ENCODE measurements at places on chromosomes 1 and 21.

DNA sequence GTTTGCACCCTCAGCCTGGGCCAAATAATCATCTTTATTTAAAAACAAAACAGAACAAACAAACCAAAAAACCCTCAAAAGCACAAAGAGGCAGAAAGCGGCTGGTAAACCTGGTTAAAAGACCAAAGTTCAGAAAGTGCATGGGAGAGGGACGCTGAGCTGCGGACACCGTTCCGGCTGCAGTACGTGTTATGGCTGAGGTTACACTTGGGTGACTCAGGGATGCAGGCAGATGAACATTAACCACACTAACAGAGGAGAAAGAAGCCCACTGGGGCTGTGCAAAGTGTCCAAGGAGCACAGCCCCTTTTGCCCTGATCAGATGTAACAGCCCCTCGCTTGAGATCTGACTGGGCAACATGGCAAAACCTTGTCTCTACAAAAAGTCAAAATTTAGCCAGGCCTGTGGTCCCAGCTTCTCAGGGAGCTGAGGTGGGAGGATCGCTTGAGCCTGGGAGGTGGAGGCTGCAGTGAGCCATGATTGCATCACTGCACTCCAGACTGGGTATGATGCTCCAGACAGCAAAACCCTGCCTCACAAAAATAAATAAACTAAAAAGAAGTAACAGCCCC, 28.3 kb downstream of the GPR157 start:
- no peak for DNase-seq

GRCh38 chr1:29312469-29313461, 76.4 kb downstream of the PTPRU start:
- no peak for DNase-seq

GRCh38 chr1:115190540-115191170, 101.4 kb upstream of the TSPAN2 start:
- DNase-seq = no peak

DNA sequence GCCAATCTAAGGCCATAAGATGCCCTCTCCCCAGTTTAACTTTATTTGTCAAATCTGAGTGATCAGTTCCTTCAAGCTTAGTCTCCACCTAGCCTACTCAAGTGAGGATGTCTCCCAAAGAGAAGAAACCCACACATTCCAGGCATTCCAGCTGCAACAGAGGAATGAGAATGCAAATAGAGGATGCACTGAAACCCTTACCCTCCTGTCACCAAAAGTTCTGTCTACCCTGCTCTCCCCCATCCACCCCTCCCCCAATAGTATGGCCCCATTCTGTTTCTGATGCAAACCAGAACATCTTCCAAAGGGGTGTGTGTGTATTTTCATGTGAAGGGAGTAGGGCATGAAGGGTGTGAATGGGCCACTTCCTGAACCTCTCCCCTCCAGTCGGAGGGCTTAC, 3.0 kb downstream of the DUSP23 start:
- no peak for DNase-seq

DNA sequence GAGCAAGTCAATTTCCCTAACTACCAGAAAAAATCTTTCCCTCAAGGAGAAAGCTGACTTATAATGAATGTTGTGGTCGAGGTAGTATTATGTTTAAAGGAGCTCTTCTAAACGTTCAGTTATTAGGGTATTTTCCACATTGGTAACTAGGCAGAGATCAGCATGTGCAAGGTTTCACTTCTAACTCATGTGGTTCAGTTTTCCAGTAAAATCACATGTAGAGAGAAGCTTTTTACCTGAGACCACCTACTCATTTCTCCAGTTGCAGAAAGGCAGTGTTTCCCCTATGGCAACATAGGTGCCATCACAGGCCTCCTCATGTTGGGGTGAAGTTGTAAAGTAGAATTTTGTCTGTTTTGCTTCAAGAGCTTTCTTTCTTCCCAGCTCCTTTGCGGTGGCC, 23.7 kb downstream of the IL23R start:
- no peak for DNase-seq

- peak; percentile 63 for DNase-seq
Measured at GRCh38 chr21:43611598-43612369, 47.5 kb downstream of the HSF2BP start.

DNA sequence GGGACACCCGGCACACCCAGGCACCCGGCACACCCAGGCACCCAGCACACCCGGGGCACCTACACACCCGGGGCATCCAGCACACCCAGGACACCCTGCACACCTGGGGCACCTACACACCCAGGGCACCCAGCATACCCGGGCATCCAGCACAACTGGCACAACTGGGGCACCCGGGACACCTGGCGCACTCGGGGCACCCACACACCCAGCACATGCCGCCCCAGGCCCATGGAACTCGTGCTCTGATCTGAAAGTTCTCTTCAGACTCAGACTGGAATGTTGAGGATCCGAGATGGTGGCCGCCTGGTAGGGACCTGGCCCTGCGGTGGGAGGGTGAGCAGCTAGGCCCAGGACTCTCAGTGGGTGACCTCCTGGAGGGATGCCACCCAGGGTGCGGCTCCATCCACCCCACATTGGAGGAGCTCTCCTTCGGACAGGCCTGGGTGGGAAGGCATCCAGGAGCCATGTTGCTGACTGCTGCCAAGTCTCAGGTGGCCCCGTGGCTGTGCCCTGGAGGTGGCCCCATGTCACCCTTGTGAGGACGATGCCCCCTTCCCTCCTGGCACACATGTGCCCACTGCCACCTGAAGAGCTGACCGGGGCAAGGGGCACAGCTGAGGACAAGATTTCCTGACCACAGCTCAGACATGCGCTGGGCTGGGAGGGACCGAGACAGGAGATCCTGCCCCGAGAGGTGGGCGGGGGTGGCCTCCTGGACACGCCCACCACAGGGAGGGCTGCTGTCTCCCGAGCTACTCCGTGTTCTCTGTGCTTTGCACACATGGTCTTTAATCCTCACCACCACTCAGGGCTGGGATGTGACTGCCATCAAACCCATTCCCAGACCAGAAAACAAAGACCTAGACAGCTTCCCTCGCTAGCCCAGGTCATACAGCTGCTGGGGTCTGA, 37.0 kb downstream of the UBE2G2 start:
- no peak for DNase-seq

DNA sequence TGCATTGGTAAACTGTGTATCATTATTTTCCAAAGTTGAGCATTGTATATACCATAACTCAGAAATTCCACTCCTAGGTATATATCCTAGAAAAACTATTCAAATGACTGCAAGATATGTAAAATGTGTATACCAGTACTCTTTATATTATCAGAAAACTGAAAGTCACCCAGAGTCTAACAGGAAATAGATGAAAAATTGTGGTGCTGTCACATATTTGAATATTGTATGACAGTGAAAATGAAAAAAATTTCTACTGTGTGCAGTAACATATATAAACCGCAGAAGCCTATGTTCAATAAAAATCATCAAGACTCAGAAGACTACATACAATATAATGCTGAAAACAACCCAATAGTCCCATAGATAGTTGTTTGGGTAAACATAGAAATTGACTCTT, 74.4 kb upstream of the LYPLAL1 start:
- DNase-seq = no peak

- no peak for DNase-seq
Measured at GRCh38 chr1:24919791-24920532, 10.1 kb downstream of the RUNX3 start.

GRCh38 chr1:29706936-29707335, 470.6 kb downstream of the PTPRU start:
- no peak for DNase-seq

DNA sequence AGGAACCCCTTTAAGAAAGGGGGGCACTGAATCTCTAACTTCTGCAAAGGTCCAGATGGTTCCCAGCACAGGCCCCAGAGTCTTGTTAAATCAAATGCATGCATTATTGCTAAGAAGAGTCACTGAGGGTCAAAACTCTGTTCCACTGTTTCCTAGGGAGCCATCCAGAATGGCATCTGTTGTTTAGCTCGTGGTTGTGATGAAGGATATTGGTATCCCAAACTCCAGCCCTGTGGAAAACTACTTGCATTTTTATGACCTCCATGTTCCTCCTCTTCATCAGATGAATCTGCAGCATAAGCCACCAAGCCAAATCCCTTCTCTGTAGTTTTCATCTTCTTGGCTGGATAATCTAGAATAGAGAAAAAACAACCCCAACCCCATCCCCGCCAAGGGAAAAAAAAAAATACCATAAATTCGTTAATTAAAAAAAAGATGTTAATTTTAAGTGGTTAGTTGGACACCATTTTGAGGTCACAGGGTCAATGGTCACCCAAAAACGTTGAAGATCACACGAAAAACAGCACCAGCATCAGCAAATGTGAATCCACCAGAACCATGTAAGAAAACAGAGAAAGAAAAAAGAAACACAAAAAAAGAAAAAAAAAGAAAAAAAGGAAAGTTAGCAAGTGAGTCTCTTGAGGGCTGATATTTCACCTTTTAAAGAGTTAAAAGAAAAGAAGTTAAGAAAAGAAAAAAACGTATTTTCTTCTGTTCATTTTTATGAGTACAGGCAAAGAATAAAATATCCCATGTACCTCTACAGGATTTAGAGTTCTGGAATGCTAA, 3.0 kb upstream of the RIT1 start:
- DNase-seq = no peak

DNA sequence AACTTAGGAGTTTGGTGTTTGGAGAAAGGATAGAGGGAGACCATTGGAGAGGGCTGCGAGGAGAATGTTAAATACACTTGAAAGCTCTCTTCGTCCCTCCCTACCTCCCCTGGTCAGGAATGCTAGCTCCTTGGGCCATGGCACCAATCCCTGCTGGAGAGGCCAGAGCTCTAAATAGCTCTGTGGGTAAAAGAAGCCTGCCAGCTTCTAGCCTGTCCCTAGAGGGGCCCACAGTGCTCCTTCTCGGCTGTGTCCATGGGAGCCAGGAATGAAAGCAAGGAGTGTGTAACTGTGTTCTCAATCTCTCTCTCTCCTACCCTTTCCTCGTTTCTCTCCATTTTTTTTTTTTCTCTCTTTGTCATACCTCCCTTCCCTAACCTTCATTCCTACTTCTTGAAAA, at the start of gene CCDC190:
Gene CCDC190 (minus strand): TSS at position 75 of the 400 bp plus-strand sequence. CDS start 1,529 bp downstream, outside the sequence.
- no peak for DNase-seq

GRCh38 chr1:36602184-36602583, 119.5 kb upstream of the CSF3R start:
- no peak for DNase-seq

DNA sequence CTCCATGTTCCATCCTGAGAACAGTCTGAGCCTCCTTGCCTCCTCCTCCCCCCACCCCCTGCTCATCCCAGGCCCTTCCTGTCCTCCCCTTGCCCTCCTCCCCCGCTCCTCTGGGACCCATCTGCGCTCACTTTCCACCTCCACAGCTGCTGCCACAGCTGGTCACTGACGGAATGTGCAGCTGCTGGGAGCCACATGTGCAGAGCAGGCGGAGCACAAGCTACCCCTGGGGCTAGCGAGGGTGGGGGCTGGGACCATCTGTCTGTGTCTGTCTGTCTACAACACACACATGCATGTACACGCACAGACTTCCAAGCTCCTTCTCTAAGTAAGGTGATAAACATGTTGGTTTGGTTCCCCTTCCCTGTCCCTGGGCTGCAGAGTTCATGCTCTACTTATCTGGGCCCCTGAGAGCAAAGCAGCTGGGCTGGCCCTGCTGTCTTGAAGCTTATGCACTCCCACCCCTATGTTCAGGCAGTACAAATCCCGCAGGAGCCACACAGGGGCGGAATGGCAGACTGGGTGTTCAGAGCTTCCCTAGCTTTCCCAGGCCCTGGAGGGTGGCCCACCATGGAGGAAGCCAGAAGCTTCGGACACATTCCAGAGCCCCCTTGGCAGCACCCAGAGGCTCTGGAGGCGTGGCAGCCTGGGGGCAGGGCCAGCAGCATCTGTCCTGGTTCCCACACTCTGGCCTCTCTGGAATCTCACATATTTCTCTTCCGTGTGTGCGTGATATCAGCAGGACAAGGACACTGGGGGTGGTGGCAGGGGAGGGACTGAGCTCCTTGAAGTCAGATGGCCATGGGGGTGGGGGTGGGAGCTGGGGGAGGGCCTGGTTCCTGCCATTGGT, 7.0 kb upstream of the HEYL start:
- DNase-seq = no peak

DNA sequence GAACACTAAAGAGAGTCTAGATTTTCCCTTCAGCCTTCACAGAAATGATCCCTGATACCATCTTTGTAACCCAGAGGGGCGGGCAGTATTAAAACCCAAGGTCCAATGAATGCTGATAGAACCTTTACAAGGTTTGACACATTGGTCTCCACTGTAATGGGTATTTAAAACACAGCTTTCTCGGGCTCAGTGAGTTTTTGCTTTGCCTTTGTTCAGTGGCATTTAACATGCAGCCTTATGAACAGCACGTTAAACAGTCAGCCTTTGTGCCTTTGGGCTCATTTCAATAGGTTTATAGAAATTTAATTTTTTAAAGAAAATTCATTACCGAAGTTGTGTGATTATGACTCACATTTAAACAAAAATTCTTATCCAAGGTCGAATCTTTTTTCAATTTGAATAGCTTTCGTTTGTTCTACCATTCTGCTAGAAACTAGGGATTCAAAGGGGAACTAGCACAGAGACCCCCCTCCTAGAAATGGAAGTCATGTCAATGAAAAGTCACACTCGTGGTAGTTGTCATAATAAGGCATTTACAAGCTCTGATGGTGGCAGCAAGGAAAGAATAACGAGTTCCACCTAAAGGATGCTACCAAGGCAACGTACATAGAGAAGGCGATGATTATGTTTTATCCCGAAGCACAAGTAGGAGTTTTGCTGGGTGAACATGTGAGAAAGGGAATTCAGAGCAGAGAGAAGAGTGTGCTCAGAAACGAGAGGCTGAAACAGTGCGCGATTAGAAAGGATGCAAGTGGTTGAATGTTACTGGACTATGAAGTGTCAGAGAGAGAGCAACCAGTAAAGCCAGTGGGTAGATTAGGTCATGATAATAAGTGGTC, 66.2 kb downstream of the SGIP1 start:
- DNase-seq = no peak

GRCh38 chr1:170663404-170664092, 383 bp upstream of the PRRX1 start:
- DNase-seq = no peak

GRCh38 chr1:110237386-110238152, 27.5 kb downstream of the KCNC4 start:
- no peak for DNase-seq

DNA sequence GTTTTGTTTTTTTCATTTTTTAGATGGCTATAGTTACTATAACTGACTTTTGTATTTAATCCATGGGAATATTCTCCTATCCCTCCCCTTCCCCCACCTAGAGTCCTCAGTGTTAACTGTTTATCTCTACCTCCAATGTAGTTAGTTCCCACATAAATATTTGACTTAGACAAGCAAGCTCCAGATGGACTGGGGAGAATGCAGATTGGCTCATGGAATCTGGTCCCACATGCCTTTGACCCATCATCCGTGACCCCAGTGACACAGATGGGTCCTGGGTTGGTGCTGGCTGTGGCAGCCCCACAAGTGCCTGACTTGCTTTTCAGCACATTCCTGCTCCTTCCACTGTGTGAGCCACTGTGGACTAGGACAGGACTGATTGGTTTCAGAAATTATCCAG, 41.8 kb downstream of the ATP2B4 start:
- no peak for DNase-seq

All from Kasumi-1 (cell line).